Fibroblast of skin of left biceps (primary cell): ENCODE measurements at places on chromosomes 6 and 20.

DNA sequence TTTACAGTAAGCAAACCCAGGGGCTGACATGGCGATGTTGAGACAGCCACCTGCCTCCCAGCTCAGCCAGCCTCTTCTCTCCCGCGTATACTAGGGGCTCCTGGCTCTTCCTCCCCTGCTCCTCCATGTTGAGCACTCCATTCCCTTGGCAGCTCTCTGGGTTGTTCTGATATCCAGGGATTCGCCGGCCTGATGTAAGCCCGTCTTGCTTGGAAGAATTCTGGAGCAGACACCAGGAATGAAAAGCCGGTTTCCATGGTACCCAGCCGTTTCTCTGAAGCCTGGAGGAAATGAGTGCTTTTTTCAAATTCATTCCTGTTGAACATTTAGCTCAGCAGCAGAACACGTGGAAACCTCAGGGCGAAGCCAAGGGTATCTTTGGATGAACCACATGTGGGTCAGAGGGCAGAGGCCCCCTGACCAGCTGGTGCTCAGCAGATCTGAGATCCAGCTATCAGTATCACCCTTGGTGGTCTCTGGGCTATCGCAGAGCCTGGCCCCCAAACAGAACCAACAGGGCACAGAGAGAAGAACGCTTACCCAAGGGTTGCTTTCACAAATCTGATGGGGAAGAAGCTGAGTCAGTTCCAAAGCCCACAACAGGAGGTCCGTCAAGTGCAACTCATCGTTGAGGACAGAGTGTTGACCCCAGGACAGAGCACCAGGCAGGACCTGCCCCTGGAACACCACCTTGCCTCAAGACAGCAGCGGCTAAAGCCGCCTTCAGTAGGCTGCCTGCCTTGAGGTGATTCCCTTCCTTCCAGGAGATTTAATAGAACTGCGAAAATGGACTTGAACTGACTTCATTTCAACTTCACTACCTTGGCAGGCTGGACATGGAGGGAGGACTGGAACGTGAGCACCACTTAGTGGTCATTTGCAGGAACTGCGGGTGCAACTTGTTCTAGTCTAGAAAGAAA, 96.1 kb upstream of the RIN2 start:
- peak; percentile 20 for DNase-seq

DNA sequence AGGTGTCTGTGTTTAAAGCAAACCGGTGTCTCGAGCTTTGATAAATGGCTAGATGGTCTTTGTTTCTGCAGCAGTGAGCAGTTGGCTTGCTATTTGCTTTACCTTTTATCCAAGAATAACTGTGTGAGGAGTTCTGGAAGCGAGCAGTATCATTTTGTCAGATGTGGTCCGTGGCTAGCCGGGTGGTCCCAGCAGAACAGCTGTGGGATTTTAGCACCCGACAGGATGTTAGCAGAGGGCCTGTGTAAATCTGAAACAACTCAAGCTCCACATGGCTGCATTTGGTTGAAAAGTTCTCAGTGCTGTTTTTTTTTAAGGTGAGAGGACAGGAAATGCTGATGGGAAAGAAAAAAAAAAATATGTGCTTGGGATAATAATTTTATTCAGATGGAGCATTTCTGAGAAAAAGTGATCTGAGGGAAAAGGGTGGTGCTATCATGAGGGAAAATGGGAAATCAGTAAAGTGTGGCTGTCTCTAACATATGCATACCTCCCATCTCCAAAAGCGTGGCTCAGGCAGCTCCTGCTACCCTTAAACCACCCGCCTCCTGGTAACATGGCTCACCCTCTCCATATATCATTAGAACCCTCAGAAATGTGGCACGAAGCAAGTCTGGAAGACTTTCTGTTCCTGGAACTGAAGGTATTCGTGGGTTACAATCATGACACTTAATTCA, 215.4 kb downstream of the TSHZ2 start:
- no peak for DNase-seq

DNA sequence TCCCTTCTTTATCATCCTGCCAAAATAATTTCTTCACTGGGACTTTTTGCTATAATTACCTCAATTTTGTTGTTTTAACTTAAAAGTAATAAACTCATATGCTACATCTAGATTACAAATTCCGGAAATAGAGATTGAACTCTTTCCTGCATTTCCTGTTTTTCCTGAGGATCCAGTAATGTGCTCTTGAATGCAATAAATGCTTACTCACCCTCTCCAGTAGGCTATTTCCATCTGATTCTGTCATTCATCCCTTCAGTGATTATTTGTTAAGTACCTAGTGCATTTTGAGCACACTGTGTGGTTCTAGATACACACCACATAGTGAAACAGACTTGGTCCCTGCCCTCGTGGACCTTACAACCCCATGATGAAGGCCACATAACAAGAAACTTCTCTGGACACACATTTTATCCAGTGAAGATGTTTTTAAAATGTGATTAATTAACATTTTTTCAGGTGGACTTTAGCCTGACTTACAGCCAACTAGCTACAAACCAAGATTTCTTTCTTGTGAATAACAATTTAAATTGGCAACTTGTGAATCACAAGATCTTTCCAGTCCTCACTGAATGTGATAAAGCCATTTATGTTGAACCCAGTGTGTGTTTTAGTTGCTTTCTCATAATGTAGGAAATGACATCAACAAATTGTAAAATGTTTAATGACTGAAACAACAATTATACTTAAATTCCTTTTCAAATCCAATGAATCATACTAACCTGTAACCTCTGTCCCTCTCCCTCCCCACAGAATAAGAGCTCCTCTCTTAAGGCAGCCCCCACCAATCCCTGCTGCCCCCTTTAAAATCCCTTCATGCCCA, 272.3 kb downstream of the KHDC1L start:
- no peak for DNase-seq

GRCh38 chr6:135576055-135576454, 78.5 kb upstream of the AHI1 start:
- DNase-seq, result peak; percentile 79

DNA sequence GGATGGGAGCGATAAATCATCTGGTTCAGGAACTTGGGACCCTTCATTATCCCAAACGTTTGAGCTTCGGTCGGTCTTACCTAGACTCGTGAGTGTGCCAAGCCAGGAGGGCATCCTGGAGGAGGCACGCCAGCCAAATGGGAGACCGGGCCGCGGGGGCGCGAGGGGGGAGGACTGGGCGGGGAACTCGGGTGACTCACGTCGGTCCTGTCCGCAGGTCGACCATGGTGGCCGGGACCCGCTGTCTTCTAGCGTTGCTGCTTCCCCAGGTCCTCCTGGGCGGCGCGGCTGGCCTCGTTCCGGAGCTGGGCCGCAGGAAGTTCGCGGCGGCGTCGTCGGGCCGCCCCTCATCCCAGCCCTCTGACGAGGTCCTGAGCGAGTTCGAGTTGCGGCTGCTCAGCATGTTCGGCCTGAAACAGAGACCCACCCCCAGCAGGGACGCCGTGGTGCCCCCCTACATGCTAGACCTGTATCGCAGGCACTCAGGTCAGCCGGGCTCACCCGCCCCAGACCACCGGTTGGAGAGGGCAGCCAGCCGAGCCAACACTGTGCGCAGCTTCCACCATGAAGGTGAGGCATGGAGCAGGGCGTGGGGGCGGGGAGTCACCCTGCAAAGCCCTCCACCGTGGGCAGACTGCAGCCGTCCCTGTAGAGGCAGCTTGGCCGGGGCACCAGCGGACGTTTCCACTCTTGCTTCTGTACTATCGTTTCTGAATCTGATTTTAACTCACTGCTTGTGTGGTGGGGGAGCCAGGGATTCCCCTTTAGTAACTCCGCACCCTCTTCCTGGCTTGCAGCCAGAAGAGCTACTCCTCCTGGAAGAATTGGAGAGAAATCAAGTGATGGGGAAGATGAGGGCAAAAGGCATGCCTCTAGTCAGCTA, 2.7 kb downstream of the BMP2 start:
- no peak for DNase-seq
